ENCODE measurements at places on chromosomes 4 and X. TPM values are rescaled to one million over a fixed set of nuclear protein-coding genes. Genes with fewer than 3 reads are reported as not detected.

Gene P2RY10
- total RNA-seq = not detected

Gene CCNI
- 343 TPM for total RNA-seq

Gene ITIH6
- total RNA-seq = not detected

Gene DYNLT3
- total RNA-seq = 21.9 TPM

Gene GAGE12H
- not detected for total RNA-seq

Gene ASB11
- total RNA-seq = not detected

Gene CENPU
- 45.6 TPM for total RNA-seq

Gene SUPT20HL1
- not detected for total RNA-seq

Gene RPL9
- 1,563 TPM for total RNA-seq

Gene TGIF2LX
- total RNA-seq = not detected

Gene HTT
- 39.5 TPM for total RNA-seq

Gene ENPEP
- under 0.01 TPM for total RNA-seq

Gene LRCH2
- total RNA-seq = not detected

Gene RTL5
- 0.14 TPM for total RNA-seq

Gene F11
- total RNA-seq = not detected

Gene SLITRK4
- total RNA-seq = not detected

Gene GLRB
- total RNA-seq = 1.2 TPM

Gene CYBB
- 0.03 TPM for total RNA-seq

Gene PLAC8
- 1.6 TPM for total RNA-seq

Gene PCSK1N
- 0.53 TPM for total RNA-seq

Gene UTP3
- total RNA-seq = 31.4 TPM

Gene NAA11
- not detected for total RNA-seq

Gene SPANXC
- total RNA-seq = not detected

Gene SYTL4
- 3.7 TPM for total RNA-seq

Gene RPL10
- total RNA-seq = 2,821 TPM

Gene FRMD7
- total RNA-seq = not detected

Gene NALF2
- 0.95 TPM for total RNA-seq

Gene VCX3B
- not detected for total RNA-seq

Gene VCX3A
- total RNA-seq = not detected

Gene GJB1
- total RNA-seq = not detected

Gene UGT2B7
- not detected for total RNA-seq

Gene ZNF732
- total RNA-seq = 5.6 TPM

Gene TBX22
- total RNA-seq = not detected

Gene HPSE
- total RNA-seq = 13.0 TPM

Gene FMR1
- 26.4 TPM for total RNA-seq

Gene SLC6A8
- total RNA-seq = 43.4 TPM

Gene RHOH
- not detected for total RNA-seq

Gene EMCN
- not detected for total RNA-seq

Gene RNF175
- total RNA-seq = not detected

Gene TEX13B
- total RNA-seq = not detected

Gene TMEM184C
- total RNA-seq = 26.1 TPM

Gene IL2
- total RNA-seq = not detected

Gene NXF3
- total RNA-seq = not detected

Gene CPEB2
- total RNA-seq = 9.1 TPM

Gene EXOC1L
- not detected for total RNA-seq

Gene FGFR3
- 40.6 TPM for total RNA-seq

Gene ETFDH
- 10.9 TPM for total RNA-seq

Gene CD99L2
- 11.2 TPM for total RNA-seq

Gene TLR3
- total RNA-seq = 6.9 TPM

Gene PYURF
- 71.9 TPM for total RNA-seq

Gene CXorf49
- not detected for total RNA-seq

Gene H2BW2
- total RNA-seq = not detected

Gene MAGEA9B
- not detected for total RNA-seq

Gene CT45A3
- total RNA-seq = not detected

Gene TEX13C
- total RNA-seq = not detected

Measured in foreskin keratinocyte (primary cell).